Spleen (tissue), 13 donors: ENCODE measurements at places on chromosomes 2 and 18. TPM values are rescaled to one million over a fixed set of nuclear protein-coding genes. Genes with fewer than 3 reads are reported as not detected.

RGPD4 gene
- not detected for total RNA-seq

MBP gene
- total RNA-seq, result 62.9 TPM

FHL2 gene
- total RNA-seq, result 21.9 TPM

- no peak for DNase-seq
These were observed 241.4 kb upstream of the ACVR2A start for GRCh38 chr2:147603447-147603846.

- DNase-seq, result peak; percentile 50
These were observed 122.6 kb upstream of the EPAS1 start for GRCh38 chr2:46174345-46175170.

GRCh38 chr2:37625796-37626571 is 45.5 kb downstream of the CDC42EP3 start:
- DNase-seq, result peak; percentile 89

- peak; percentile 76 for DNase-seq
These were observed 5.8 kb downstream of the GAD1 start for GRCh38 chr2:170822290-170823087.
